GM12864 (cell line): ENCODE measurements at places on chromosomes 4 and X.
A peak's percentile ranks its signal among the peaks of the same experiment; 100 is the strongest.

GRCh38 chrX:54865208-54865607 is 55.4 kb upstream of the TRO start:
- no peak for DNase-seq

GRCh38 chr4:152243896-152244595 is 291.8 kb downstream of the FBXW7 start:
- no peak for DNase-seq

DNA sequence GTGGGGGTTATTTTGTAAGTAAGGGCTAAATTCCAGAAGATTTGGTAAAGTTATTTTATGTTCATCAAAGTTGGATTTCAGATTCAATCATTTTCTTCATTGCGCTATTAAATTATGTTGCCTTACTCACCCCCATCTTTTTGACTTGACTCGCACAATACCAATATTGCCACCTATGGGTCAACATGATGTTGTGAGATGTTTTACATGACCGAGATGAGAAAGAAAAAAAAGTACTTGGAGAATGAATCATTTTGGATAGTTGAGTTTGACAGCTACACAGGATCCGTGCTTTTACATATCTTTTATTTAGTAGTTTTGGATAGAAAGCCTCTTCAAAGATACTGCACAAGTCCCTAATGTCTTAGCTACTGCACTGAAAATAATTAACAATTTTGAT is 224.2 kb upstream of the EMCN start:
- DNase-seq: no peak

DNA sequence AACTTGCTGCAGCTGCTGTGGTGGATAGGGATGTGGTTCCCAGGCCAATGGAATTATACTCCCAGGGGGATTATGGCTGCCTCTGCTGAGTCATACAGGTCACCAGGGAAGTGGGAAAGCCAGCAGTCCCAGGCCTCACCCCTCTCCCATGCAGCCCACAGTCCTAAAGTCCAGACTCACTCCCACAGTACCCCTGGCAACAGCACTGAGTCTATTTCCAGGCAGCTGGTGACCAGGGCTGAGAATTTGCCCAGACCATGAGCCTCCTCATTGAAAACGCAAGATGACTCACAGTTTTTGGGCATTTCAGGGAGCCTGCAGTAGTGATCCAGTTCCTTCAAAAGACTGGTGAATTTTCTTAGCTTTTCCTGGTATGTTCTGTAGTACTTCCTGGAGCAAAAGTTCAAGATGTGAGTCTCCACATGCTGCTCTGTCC is 137.6 kb downstream of the NPNT start:
- no peak for DNase-seq

GRCh38 chrX:13938051-13938828 is 91.5 kb downstream of the GEMIN8 start:
- no peak for DNase-seq

DNA sequence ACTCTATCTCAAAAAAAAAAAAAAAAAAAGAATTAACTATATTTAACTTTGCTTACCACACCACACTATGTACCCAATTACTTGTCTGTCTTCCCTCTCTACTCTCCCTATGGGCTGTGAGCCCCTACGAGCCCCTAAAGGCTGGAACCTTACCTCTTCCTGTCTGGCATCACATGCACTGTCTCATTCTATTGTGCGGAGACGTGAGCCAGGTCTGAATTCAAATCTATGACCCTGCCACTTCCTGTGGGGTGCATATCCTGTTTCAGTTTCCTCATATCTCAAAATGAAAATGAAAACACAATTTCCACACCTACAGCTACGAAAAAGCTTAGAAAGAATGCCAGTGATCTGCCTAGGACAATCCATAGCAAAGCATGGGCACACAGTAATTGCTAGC is 42.9 kb upstream of the HS3ST1 start:
- DNase-seq: peak; percentile 67

- DNase-seq: no peak
Measured at GRCh38 chr4:86032476-86033022, 327.3 kb downstream of the MAPK10 start.

- no peak for DNase-seq
Measured at GRCh38 chr4:81360737-81361136, 111.0 kb downstream of the RASGEF1B start.

DNA sequence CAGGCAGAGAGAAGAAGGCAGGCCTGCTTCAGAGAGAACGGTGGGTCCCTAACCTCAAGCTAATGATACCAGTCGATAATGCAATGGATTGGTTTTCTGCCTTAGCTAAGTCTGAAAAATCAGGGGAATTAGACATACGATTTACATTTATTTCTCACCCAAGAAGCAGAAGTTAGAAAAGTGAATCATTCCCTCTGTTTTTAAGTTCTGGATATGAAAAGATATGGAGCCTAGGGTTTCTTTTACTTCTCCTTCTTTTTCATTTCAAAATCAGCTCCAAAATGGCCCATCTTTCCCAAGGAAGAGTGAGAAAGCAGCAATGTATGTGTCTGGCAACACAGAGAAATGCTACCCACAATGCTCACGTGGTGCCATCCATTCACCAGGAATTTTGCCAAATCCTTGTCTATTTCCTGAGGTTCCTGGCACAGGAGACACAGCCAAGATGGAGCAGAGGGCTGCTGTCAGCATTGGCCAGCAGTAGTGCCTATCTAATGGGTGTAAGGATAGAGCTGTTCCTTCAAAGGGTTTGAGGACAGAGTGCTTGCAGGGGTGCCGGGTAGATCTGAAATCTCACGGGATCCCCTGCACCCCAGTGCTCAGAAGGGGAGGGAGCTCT is 231.5 kb downstream of the MAML3 start:
- no peak for DNase-seq

DNA sequence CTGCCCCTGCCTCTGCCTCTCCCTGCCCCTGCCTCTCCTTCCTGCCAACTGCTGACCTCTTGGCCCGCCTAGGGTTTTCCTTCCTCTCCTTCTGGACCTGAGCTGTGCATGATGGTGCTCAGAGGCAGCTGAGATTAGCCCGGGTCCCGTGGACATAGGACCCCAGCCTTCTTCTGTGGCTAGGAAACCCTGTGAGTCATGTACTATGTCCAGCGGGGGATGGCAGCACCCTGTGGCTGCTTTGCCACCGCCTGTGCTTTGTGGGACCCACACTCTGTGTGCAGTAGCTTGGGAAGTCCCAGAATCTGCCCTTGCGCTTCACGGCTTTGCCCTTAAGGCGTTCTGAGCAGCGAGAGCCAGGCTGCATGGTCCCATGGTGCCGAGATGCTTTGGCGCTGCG is 105.5 kb upstream of the PSAPL1 start:
- no peak for DNase-seq

DNA sequence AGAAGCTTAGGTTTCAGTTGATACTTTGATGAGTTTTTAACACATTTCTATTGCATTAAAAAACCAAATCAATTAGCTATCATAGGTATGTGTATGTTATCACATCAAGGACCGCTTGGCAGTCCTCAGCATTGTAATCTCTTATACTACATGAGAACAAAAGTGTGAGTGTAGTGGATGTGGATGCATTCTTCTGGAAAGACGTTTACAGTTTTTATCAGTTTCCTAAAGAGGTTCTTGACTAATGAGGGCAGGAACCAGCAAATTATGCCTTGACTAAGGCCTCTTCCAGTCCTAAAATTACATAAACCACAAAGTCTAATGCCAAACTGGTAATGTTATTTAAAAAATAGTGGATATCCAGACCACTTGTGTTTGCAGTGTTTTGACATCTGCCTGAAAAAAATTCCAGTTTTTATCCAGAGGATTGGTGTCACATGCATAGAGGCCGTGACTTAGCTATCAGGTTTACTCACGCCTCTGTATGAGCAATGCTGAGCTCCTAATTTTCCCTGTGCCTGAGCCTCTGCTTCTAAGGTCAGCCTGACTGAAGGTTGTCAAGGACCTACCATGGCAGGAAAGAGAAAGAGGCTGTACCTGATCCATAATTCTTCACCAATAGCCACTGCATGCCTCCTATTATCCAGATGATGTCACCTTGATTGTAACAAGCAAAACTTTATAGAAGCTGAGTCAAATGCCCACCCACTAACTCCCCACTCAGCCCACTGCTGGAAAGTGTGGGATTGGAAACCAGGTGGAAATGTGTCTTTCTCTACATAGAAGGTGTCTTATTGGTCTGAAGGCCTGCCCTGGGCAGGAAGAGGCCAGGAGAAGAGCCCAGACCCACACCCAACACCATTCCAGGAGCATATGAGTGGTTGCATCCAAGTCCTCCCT is 68.7 kb downstream of the ENPP6 start:
- DNase-seq: no peak
